ENCODE measurements at places on chromosomes 13 and 19.

DNA sequence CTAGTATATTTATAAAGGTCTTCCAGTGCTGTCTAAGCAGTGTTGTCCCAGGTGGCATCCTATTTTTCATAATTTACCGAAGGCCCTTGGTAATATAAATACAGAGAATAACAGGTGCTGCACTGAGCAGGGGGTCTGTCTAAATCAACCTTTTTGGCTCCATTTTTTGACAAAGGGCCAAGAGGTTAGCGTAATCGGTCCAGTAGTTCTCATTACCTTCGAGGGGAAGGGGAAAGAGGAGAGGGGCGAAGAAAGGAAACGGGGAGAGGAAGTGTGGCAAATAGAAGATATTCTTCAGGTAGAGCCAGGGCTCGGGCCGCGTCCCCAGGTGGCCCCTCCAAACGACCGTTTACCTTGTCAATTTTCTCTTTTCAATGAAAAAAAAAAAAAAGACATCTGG is 749 bp upstream of the PAN3 start:
- DNase-seq, result no peak

- no peak for DNase-seq
Observed at GRCh38 chr13:24348797-24349515, 39.6 kb downstream of the C1QTNF9 start.

GRCh38 chr13:33069365-33069764 is 53.1 kb downstream of the KL start:
- DNase-seq, result no peak

DNA sequence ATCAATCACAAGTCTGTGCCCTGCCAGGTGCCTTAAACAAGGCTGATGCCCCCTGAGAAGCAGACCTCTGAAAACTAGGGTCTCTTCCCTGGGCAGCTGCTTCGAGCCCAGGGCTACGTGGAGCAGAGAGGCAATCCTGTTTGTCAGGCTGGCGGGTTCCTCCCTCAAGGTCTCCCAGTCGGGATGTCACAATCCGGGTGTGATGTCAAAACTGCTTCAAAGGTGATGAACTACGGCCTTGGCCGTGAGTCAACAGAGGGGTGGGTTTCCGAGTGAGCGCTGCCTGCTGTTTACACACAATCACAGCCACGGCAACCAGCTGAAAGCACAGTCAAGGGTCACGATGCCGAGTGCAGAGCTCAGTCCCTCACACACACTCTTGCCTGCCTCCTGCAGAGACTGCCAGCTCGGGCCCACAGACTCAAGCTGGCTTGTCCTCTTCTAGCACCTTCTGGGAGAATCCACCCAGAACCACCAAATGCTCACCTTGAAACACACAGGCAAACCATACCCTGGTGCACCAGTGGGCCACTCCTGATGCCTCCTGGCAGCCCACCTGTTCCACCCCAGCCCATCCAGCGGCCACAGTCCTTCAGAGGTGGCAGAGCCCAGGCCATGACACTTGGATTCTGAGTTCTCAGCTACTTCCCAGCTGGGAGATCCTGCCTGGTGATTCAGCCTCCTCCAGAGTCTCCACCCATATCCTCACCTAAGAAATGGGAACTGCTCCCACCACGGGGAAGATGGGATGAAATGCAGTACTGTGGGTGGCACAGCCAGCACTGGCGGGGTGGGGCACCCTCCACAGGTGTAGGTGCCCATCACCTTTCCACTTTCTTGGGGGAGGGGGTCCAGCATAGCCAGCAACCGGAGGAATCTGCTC is 6.8 kb downstream of the ELL start:
- DNase-seq, result peak; percentile 65

DNA sequence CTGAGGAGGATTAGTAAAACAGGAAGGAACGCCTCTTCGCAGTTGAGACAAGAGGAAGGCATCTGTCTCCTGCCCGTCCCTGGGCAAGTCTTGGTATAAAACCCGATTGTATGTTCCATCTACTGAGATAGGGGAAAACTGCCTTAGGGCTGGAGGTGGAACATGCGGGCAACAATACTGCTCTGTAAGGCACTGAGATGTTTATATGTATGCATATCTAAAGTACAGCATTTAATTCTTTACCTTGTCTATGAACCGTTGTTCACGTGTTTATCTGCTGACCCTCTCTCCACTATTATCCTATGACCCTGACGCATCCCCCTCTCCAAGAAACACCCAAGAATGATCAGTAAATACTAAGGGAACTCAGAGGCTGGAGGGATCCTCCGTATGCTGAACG is 722 bp upstream of the TIMM50 start:
- no peak for DNase-seq

DNA sequence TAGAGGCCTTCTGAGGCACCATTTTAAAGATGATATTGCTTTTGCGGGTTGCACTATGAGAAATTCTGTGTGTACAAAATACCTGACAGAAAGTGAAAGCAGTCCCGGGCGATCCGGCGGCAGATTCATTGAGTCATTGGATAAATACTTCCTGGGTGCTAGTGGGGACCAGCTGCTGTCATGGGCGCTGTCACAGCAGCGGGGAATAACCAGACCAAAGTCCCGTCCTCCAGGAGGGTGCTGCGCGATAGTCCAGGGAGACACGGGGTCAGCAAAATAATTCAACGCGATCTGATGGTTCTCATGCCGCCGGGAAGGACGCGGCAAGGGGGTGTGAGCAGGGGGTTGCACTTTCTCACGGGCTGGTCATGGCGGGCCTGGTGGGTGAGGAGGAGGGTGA is 13.5 kb downstream of the ZFR2 start:
- no peak for DNase-seq

DNA sequence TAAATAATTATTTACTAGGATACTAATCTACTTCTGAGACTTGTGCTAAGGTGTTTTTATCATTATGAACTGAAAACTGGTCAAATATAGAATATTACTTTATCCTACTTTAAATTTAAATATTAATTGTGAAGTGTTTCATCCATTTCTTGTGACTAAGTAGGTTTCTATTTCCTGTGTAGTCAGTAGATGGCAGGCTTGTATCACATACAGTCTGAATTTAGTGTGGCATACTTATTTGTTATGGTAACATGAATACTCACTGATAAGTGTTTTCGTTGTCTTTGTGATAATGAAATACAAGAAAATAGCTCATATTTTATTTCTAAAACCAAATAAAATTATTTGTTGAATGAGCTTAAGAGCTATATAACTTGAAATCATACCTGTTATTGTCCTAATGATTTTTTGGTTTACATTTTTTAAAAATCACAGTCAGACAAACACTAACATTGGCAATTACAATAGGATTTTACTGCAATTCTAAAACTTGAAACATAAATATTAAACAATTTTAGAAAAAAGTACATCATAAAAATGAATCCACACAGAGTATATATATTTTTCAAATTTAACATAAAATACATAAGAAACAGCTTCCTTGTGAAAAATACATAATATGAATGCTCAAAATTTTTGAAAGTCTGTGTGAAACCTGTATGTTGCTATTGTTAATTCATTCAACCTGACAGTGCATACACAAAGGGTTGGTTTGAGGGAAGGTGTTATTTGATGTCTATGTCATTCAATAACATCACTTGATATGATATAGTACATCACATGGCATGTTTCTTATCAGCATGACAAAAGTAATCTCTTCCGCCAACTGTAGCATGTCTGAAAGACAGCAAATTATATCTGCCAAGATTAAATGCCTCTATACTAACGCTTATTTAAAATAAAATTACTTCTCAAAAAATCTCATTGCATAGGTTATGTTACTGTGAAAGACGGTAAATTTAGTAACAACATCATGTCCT is 904.8 kb upstream of the PCDH20 start:
- no peak for DNase-seq

- DNase-seq, result no peak
Observed at GRCh38 chr19:30066781-30067759, 125.0 kb downstream of the URI1 start.

DNA sequence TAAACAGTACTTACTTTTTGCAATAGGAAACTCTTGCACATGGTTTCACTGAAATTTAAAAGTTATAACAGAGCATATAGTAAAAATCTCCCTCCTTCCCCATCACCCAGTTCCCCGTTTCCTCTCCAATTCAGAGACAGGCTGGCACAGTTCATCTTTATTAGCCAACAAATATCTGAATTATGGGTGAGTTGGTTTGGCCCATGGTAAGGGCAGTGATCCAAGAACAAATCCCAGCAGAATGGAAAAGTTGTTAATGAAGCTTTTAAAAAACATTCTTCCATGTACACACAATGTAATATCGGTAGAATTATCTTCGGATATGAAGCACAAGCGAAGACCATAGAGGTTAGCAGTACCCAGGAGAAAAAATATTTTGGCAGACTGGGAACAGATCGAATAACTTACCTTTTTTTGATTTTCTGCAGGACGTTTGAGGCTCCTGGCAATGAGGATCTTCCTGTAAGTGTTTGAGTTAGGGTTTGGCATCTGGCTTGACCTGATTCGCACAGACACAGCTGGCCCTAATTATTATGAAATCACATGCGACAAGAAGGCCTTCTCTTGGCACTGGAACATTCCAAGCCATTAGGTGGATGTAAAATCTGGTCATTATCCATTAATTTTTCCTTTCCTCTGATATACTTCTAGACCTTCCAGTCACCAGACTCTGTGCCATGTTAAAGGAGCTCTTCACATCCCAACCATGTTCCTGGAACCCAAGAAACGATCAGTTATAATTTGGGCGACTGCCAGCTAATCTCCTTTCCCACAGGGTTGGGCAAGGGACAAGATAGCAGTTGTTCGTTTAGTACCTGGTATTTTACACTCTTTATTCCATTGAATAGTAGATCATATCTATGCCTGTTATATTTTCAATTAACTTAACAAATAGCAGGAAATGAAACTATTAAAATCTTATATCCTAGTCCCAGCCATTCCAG is 139.4 kb upstream of the TSC22D1 start:
- no peak for DNase-seq

DNA sequence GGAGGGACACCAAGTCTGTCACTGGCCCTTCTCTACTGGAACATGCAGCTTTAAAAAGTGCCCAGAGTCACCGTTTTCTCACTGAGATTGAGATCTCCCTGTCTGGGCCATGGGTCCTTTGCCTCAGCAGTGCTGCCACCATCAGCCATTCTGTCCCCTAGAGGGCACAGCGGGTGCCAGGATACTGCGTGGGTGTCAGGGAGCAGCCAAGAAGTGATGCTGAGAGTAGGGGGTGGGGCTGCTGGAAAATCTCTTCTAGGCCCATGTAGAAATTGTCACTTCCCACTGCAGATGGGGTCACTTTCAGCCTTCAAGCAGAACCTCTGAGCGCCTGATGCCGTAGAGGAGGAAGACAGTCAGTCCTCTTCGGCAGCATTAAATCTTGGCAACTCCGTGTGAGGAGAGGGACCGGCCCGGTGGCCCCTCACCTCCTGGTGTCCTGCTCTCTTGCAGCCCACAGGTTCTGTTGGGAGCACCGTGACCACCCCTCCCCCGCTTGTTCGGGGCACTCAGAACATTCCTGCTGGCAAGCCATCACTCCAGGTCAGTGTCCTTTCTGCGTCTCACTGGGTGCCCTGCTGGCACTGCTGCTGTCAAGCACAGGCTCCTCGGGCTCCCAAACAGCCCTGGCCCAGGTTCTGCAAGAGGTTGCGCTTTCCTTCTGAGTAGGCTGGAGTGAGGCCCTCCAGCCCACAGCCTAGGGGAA is 21.4 kb downstream of the TSSK6 start:
- no peak for DNase-seq

DNA sequence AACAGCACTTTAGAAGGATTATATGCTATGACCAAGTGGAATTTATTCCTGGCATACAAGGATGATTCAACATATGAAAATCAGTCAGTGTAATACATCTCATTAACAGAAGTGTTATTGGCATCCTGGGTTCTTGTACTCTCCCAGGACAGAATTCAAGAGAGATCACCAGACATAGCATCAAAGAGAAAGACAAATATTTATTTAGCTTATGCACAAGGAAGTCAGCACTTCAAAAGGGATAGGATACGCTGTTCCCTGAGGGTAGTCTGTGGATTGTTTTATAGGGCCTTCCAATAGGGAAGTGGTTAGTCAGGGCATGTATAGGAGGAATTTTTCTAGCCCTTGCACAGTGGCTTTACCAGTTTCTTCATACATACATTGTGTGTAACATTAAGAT is 1238.0 kb downstream of the PCDH17 start:
- DNase-seq, result no peak

DNA sequence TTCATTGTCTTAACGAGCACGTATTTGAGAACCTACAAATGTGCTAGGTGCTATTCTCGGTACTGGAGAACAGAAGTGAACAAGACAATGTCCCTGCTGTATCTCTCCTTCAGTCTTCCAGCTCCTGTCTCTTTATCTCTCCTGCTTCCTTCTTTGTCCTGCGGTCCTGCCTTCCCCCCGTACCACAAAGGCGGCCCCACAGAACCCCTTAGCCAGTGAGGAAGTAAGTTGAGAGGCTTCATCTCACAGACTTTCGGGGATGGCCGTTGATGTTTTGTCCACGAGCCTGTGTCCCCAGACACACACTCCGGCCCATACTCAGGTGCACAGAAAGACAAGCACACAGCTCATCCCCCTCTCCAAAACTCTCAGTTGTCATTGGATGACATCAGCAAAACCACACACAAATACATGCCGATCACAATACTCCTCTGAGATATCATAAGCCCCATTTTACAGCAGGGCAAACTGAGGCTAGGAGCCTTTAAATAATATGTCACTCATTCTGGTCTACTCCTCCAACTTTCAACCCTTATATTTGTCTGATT is 507 bp upstream of the SWSAP1 start:
- no peak for DNase-seq

- no peak for DNase-seq
Observed at GRCh38 chr13:24663586-24663985, 16.6 kb upstream of the ATP12A start.

- DNase-seq, result no peak
Observed at GRCh38 chr13:78875792-78876580, 217.0 kb upstream of the OBI1 start.

GRCh38 chr13:32588736-32589135 is 2.5 kb downstream of the PDS5B start:
- DNase-seq, result no peak

GRCh38 chr13:42883771-42884467 is 102.5 kb downstream of the FAM216B start:
- DNase-seq, result no peak

GRCh38 chr19:19489804-19490204 is 25.5 kb downstream of the TSSK6 start:
- DNase-seq, result no peak

DNA sequence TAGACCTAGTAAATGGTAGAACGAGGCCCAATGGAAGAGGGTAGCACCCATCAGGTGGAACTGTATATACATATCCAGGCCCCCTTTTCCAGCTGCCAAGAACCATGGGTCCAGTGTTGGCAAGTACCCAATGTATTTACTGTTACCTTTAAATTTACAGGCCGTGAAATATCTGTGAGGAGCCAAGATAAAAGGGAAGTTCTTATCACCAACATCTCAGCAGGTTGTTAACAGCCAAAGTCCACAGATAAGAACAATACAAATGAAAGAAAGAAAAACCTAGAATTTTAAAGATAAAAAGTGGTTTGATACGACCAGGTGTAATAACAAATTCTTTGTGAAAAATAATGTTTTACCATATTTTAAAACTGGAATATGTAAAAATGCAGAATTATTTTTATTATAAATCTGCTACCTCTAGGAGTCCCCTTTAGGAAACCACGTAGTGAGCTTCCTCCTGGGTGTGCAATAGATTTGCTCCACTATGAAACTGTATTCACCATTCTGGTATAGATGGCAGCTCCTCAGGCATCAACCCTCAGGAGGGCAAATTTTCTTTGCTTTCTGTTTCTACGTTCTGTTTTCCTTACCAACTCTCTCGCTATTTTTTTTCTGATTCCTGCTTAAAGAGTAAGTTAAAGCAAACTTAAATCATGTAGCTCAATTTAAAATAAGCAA is 292.2 kb upstream of the SLC10A2 start:
- no peak for DNase-seq

- DNase-seq, result no peak
Observed at GRCh38 chr19:15675560-15675959, 2.7 kb downstream of the CYP4F12 start.
